ENCODE measurements at places on chromosomes 1 and 21. TPM values are rescaled to one million over a fixed set of nuclear protein-coding genes. Genes with fewer than 3 reads are reported as not detected.

DNA sequence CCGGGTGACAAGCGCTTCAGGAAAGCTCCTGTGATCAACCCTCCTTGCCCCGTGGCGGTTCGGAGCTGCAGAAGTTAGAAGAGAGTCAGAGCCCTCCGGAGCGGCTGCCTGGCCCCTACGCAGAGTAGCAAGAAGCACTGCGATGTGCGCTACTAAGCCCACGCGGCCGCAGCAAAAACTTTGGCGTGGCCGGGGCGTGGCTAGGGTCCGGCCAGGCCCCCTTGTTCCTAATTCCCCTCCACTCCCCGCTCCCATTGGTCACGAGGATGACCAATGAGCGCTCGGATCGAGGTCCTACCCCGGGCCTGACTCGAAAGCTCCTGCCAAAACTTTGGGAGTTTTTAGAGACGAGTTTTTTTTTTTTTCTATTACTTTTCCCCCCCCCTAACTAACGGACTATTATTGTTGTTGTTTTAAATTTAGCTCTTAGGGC lies at the start of gene HLX:
HLX (plus strand) TSS at position 368 of the 433 bp plus-strand sequence. CDS start 415 bp downstream, outside the sequence.
- DNase-seq = peak; percentile 98

DNA sequence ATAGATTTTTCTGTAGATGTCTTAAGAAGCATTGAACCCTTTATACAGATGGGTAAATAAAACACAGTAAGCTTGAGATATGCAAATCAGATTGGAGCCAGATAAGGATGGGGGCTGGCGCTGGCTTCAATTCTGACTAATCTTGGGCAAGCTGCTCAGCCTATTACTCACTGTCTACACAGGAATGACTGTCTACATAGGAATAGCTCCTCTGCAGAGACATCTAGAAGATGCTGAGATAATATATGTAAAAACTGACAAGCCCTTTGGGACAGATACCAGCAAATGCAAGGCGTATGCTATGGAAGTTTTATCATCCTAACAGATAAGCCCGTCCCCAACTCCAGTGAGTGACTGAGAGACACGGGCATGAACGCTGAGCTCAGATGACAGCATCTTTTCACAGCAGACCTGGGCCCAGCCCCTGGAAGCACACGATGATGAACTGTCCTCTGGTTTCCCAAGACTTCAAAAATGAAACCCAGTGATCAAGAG lies 1.7 kb downstream of the CLDN14 start:
- no peak for DNase-seq

DNA sequence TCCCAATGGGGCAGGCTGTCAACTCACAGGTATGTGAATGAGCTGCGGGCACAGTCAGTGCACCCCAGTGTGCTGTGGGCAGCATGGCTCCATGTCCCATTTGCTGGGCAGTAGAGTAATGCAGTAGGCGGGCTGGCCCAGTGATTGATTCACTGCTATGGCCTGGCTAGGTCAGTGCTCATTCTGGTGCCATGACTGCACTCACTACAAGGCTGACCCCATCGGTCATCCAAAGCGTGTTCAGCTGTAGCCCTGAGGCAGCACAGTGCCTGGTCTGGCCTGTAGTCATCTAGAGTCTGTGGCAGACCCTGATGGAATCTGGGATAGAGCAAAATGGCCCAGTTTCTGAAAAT lies 7.4 kb downstream of the HYI start:
- peak; percentile 68 for DNase-seq

Gene TMEM50B
- 36.4 TPM for total RNA-seq

Gene FGGY
- total RNA-seq = 29.5 TPM

Gene AMPD1
- not detected for total RNA-seq
